Activated CD4-positive, alpha-beta T cell treated with anti-CD3 and anti-CD28 coated beads, Interleukin-2, Interleukin-4, amounts not matched to agents 100 ng/mL and 50 ng/mL, durations not matched to agents 16 hours and 8 hours (primary cell): ENCODE measurements at places on chromosomes 3 and 15.

DNA sequence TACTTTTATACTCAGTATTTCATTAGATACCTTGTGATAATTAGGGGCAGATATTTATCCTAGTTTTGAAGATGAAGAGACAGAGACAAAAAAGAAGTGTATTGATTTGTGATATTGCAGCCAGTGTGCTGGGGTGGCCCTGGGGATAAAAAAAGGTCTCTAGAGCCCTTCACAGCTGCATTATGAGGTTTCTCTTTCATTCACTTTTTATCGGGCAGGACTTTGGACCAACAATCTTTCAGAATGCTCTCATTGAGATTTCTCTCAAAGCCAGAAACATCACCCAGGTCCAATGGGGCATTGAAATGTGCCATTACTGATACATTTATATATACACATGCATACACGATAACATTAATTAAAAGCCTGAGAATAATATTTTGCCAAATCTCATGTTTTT, 20.5 kb upstream of the SELENOT start:
- DNase-seq, result no peak

DNA sequence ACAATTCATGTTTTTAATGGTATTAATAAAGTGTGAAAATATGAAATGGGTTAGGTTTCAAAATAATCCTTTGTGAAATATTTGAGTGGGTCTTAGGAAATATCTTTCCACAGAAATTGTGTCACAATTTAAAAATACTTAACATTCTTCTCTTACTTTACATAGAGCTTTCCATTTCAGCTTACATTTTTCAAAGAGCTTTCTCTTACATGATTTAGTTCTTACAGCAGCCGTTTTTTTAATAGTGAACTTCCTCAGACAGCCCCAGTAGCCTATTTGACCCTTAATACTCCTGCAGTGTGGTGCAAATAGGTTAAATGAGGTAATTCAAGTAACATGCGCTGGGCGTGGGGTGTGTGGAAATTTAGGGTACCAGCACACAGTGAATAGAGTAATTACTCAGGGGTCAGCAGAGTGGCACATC, 21.8 kb downstream of the P2RY12 start:
- DNase-seq, result no peak

GRCh38 chr15:80367094-80367493, 37.1 kb upstream of the ARNT2 start:
- DNase-seq, result peak; percentile 14

- DNase-seq, result no peak
Measured at GRCh38 chr15:65292938-65293518, 2.8 kb upstream of the RNU5A-1 start.

DNA sequence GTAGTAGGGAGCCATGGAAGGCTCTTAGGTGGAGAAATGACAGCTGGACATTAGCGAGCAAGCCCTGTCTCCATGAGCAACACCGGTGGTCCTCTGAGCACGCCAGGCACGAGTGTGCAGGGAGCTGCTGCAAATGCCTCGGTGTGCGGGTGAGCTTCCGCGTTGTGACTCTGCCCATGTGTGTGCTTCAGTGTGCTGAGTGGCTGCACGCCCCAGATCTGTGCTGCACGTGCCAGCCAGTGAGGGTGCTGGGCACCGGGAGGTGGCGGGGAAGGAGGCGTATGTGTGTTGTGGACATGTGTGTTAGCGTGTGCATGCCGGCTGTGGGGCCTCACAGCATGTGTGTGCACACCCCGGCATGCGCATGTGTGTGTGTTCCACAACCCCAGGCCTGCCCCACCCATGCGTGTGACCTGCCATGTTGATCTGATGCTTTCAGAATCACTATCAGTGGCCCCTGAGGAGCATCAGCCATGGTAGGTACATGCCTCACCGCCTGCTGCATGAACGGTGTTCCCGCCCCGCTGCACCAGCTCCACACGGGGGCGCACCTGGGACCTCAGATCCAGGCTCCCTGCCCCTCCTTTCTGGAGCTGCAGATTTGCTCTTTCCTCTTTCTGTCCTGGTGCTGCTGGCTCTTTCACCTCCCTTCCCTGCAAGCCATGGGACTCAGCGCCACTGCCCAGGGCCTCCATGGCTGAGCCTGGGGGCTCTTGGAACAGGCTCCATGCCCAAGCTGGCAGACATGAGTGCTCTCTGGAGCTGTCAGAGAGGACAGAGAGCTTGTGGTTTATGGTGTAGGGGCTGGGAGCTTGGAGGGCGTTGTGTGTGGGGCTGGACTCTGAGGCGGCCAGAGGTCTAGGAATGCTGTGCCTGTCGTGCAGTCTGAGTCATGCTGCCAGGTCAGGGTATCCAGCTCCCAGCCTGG, 169.4 kb downstream of the TBC1D2B start:
- peak; percentile 72 for DNase-seq

DNA sequence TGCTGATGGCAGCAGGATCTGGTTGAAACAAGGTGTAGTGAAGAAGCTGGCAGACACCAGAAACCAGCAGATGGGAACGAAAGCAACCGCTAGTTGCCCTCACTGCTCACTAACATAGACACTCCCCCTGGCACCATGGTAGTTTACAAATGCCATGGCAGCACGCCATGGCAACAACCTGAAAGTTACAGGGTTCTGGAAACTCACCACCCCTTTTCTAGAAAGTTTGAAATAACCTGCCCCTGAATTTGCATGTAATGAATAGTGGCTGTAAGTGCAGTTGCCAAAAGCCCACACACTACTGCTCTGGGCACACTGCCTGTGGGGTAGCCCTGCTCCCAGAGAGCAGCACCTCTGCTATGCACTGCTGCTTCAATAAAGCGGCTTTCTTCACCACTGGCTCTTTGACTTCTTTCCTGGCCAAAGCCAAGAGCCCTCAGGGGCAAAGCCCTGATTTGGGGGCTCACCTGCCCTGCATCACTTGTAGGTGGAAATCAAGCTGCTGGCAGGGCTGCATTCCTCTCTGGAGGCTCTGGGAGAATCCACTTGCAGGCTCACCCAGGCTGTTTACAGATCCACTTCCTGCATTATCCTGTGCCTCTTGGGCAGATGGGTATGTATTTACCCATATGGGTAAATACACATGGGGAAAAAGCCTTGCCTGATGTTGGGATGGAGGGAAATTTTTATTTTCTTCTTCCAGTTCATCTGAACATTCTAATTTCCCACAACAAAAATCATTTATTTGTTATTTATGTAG, 2.0 kb upstream of the GP9 start:
- DNase-seq, result peak; percentile 19

DNA sequence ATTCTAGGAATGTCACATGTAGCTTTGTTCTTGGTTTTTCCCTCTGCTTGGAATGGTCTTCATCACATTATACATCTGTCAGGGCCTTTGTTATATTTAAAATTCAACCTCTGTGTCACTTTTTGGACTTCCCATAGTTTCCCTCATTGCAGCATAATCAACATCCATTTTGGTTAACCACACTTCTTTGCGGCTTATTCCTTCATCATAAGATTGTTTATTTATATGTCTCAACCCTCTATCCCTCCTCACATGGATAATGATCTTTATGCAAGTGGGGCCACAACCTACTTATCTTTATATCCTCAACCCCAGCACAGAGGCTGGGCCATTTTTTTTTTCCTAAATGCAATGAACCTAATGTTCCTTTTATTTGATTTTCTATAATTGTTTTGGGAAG, 260.0 kb upstream of the THBS1 start:
- no peak for DNase-seq

DNA sequence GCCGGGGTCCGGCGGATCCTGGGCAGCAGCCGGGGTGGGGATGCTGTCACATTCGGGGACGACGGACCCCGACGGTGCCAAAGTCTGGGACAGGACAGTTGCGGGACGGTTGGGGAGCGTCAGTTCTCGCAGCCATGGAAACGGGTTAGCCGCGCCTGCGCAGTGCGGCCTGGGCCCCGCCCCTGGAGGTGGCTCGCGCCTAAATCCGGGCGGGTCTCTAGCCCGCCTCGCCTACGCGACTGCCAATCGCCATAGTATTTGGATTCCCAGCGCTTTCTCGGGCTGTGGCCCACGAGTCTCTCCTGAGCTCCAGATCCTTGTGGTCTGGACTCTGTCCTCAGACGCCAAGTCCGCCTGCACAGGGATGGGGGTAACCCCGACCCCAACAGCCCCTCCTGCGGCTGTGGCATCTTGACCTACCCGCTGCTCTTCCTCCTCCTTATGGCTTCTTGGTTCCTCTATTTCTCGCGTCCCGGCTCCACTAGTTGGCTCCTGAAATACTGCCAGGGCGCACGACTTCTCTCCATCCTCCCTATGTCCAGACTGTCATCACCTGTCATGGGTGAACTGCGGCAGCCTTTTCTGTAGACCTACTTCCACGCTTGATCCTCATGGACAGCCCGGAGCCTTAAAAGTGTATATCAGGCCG, at the start of gene ZMYND10:
ZMYND10 (minus strand) TSS at position 147 of the 649 bp plus-strand sequence. CDS start 153 bp downstream, outside the sequence.
- DNase-seq, result peak; percentile 83

DNA sequence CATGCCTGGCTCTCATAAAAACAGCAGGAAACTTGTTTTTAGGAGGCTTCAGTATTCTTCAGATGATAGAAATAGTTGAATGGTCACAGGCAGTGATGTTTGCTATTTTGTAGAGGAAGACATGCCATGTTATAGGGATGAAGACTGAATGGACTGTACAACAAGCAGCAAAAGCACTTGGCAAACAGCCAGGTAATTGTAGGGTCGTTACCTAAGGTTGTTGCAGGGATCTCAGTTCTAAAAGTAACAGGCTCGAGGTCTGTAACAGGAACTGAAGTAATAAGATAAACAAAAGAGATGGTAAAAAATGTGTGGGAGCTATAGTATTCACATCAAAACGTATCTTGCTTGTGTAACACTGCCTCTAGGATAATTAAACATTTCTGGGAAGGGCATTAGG, 116.3 kb downstream of the TFG start:
- no peak for DNase-seq

DNA sequence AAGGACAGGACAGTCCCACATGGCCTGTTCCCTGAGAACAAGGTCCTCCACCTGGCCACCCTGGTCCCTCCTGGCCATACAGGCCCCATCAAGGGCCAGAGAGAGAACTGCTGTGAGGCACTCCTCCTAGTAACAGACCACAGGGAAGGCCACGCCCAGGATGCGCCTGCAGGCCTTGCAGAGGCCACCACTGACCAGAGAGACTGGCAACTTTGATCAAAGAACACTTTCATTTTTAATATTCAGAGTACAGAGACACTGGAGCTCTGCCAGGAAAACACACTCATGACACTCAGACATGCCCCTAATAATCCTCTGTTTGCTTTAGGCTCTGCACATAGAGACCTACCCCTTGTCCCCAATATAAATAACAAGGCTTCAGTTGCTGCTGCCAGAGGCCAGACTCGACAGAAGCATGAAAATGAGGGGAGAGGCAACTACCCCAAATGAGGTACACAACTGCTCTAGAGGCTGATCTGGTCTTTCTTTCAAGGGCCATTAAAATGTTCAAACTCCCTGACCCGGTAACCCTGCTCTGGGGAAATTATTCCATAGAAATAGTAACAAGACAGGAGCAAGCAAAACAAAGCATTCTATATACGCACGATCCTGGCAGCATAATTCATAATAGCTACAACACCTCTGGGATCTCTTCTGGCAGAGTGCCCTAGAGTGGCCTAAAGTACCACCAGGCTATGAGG, 44.8 kb downstream of the CCDC12 start:
- DNase-seq, result no peak

DNA sequence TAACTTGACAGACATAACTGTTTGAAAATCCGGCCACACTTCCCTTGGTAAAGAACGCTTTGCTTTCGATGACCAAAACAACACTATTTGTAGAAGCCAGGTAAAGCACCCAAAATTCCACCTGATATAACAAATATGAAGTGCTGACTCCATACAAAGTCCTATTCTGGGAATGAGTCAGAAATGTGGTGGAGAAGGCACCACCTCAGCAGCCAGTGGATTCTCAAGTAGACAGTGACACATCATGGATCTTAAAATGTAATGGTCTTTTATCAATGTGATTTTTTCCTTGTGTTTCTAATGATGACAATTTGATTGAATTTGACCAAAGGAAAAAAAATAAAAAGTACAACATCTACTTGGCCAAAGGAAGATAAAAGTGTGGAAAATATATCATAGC, 135.0 kb upstream of the WNT5A start:
- no peak for DNase-seq
